ENCODE measurements at places on chromosomes 11 and 22.

DNA sequence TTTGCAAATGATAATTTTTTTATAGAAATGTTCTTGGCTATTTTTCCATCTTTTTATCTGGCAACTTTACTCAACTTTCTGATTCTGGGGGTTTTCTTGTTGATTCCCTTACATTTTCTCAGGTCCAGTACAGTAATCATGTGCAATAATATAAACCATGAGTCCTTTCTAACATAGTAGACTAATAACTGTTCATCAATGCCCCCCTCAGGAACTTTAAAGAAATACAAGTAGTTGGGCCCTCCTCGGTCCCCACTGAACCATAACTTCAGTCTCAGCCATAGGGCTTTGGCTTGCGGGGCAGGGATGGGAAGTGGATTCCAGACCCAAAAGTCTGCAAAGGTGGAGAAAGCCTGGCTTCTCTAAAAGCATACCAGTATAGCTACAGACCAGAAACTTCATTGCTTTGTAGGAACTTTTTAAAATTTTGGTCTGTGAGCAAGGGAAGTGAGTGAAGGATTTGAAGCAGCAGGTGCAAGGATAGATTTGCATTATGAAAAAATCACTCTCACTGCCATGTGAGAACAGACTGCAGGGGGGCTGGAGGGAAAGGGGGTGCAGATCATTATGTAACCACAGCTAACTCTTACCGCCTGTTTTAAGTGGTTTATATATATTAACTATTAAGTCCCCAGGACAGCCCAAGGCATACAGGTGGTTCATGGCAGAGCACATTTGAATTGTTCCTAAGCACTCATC lies 10.4 kb upstream of the TUB start:
- no peak for DNase-seq

DNA sequence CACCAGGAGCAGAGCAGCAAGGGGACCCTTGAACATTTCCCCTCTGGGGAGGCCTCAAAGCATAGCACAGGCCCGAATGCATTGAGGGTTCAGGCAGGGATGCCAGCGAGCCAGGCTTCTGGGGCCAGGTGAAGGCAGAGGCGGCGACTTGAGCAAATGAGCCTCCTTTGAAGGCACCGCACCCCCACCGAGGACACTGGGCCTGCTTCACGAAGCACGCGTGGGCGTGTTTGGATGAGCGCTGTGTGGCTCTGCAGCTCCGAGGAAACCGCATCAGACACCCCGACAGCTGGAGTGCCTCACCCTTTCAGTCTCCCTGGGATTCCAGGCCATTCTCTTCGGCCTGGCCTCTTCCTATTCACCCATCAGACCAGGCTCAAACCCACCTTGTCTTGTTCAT lies 301.8 kb downstream of the NTM start:
- DNase-seq: no peak

DNA sequence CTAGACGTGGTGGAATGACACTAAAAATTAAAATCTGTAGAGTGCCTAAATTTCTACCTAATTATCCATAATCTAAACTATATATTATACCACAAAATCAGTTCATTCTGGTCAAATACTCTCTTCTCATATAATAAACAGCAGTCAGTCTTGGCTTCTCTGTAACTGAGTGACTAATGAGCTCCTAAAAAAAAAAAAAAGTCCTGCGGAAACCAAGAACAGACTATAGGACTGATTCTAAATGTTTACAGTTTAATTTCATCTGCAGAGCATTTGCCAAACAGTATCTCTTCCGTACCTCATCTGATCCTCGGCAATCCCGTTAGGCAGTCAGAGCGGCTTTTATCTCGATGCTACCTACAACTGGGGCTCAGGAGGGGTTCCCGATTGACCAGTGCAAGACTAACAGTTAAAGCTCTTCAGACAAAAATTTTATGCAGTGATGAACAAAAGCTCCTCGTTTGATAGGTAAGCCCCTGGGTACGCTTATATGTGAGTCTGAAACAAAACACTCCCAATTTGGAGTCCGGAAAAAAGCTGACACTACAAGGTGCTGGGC lies 686 bp downstream of the KIF18A start:
- no peak for DNase-seq

GRCh38 chr11:60864856-60865513 lies 2.4 kb upstream of the ZP1 start:
- no peak for DNase-seq

DNA sequence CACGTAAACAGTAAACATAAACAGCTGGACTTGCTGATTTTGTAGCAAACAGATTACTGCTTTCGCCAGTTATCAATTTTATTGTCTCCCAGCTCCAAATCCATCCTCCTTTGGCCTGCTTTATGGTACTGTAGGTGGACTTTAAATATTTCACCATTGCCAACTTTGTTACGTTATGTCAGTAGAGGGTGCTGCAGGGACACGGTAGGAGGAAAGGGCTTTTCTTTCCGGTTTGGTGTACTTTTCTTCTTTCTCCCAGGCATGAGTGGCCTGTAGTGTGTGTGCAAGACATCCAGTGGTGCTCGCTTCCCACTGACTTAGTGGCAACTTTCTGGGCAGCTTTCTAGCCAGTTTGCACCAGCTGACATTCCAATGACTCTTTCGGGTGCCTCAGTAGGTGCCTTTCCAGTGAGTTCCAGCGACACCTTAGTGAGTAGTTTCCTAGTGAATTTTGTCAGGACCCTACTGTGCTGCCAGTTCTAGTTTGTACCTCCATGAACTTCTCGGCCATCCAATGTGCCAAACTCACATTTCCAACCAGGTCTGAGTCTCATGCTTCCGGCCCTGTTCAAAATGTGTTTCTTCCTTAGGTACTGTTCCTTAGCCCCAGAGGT lies 267.6 kb upstream of the TENM4 start:
- no peak for DNase-seq

DNA sequence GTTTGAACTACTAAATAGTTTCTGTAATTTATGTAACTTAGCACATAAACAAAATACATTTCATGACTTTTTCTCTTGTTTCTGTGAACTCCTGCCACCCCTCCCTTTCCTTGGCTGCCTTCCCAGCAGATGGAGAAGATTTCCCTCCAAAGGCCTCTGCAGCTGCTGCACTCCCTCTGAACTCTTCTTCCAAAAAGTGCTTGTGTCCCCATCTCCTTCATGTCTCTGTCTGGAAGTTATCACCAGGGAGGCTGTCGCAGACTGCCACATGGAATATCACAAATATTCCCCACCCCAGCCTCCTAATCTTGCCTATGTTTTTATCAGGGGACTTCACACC lies 1068.3 kb downstream of the OPCML start:
- DNase-seq: no peak

DNA sequence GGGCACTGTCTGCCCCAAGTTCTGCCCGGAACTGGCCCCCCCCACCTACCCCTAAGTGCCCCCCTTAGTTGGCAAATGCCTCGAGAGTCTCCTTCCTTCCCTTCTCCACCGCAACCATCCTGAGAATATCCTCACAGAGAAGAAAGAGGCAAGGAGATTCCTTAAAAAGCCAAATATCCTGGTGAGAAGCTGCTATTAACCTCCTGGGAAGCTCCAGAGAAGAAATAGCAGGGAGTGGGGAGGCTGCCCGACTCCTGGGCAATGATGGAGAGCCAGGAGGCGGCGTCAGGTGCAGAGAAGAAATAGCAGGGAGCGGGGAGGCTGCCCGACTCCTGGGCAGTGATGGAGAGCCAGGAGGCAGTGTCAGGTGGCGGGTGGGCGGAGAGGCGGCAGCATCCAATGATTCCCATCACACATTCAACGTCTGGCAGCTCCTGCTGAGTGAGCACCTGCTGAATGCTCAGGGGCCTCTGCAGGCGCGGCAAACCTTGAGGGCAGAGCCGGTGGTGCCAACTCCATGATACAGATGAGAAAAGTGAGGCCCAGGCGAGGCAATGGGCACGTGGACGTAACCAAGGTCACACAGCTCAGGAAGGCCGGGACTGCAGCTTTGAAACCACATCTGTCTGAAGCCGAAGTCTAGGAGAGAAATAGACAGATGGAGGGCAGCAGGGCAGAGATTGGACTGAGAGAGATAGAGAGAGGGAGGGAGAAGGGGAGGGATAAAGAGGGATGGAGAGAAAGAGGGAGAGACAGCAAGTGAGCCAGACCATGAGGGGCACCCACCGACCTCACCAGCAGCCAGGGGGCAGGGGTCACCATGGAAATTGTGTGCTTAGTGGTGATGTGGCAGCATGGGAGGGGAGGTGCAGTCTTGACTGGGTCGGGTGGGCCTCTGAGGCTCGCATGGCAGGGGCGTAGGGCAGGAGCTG lies 58.3 kb downstream of the CYTH4 start:
- DNase-seq: no peak

GRCh38 chr11:131763193-131763890 lies 392.9 kb downstream of the NTM start:
- DNase-seq: no peak

GRCh38 chr11:12377106-12377823 lies at the start of gene PARVA:
PARVA (plus strand) TSS chr11:12377571; CDS start chr11:12377648, 77 bp downstream.
- DNase-seq: no peak

- no peak for DNase-seq
Observed at GRCh38 chr11:85115798-85116197, 511.3 kb downstream of the DLG2 start.

DNA sequence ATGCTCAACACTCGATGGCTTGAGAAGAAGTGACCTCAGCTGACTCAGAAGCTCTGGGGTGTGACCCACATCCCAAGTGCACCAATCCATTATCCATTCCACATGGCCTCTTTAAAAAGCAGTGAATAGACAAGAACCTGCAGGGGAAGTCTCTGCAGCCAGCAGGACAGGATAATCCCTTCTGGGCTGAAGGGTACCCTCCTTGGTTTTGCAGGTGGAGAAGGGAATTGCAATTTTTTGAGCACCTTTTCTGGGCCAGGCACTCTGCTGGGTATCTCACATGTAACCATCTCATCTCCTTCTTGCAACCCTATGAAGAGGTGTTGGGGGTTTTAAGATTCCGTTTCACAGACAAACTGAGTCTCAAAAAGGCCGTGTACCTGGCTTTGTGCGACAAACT lies 76.6 kb downstream of the MYO18B start:
- no peak for DNase-seq

GRCh38 chr11:2515401-2516275 lies 70.8 kb downstream of the KCNQ1 start:
- no peak for DNase-seq

DNA sequence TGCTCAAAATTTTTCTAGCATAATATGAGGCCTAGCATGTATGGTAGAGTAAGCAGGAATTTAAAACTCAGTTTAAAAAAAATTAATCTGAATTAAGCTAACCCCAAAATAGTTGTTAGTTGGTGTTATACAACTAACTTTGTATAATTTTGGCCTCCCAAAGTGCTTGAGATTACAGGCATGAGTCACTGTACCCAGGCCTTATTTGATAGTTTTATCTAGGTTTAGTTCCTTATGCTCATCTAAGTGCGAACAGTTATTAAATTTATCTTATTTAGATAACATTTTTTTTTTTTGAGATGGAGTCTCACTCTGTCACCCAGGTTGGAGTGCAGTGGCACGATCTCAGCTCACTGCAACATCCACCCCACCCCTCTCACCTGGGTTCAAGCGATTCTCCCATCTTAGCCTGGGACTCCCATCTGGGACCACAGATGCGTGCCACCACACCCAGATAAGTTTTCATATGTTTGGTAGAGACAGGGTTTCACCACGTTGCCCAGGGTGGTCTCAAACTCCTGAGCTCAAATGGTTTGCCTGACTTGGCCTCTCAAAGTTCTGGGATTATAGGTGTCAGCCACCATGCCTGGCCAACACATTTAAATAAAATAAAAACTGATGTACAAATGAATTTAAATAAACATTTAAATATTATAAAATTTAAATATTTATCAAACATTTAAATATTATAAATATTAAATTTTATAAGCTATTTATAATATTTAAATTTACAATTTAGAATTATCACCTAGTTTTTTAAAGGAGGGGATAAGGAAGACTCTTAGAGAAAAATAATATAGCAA lies 7.5 kb downstream of the IL18 start:
- DNase-seq: no peak

DNA sequence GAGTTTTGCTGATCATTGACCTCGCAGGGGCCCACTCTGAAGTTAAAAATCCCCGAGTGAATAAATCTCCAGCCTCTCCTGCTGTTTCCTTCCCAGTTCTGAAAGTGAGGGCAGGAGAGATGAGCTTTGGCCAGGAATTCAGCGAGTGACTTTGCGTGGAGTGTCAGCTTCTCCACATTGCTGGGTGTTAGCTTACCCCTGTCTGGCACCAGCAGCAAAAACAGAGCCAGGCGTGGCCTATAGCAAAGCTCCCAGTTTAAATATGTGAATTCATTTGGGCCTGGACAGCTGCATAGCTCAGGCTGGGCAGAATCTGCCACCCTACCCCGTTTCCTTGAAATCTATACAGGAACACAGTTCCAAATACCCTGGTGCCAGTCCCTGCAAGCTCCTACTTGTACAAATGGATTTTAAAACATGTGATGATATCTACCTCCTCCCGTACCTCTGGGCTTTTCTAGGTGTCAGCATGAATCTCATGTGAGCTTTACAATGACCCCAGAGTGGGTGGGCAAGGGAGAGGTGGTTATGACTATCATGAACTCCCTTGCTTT lies 25.6 kb downstream of the TIMP3 start:
- no peak for DNase-seq

GRCh38 chr22:33049119-33049729 lies 9.0 kb downstream of the SYN3 start:
- DNase-seq: peak; percentile 37

DNA sequence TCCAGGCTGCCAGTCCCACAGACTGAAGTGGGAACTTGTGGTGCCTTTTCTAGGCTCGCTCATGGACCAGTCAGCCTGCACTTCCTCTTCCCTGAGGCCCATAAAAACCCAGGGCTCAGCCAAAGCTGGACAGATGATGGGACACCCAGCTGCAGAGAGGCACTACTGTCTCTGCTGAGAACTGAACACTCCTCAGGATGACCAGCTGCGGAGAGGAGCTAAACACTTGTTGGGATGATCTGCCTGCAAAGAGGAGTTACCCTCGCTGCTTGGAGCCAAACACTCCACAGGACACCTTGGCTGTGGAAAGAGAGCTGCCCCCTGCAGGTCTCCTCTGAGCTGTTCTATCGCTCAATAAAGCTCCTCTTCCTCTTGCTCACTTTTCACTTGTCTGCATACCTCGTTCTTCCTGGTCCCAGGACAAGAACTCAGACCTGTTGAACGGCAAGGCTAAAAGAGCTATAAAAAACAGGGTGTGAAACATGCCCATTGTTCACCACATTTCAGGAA lies 465.5 kb downstream of the GUCY1A2 start:
- DNase-seq: no peak

DNA sequence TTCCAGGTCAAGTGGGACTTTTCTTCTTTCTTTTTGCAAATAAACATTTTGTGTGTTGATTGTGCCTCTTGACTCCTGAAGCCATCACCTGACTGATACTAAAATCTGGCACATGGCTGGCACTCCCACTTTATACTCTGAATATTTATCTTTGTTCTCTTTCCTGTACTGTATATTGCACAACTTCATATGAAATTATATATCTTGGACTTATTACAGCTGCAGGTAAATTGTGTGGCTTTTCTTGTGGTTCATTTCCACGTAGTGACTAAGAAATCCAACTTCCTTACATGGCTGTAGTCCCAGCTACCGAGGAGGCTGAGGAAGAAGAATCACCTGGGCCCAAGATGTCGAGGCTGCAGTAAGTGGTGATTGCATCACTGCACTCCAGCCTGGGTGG lies 23.7 kb upstream of the OR5B12 start:
- DNase-seq: no peak
